ENCODE measurements at places on chromosomes 7 and 10. TPM values are rescaled to one million over a fixed set of nuclear protein-coding genes. Genes with fewer than 3 reads are reported as not detected.

DNA sequence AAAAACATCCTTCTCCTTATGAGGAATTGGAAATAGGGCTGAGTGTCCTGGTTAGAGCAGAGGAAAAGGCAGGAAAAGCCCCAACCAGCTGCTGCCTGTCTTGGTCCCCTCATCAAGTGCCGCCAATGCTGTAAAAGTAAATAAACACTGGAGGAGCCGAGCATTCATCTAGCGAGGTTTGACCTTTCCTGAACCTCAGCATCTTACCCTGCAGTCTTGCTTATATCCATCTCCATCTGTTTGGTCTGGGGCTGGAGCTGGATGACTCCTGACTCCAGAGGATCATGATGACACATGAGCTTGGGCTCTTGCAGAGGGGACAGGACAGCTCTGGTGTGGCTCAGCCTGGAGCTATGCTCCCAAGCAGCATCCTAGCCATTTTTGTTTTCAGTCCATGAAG, 501.1 kb downstream of the TNS3 start:
- peak; percentile 89 for DNase-seq

GRCh38 chr10:7942859-7943258, 111.6 kb upstream of the GATA3 start:
- DNase-seq, result no peak

DNA sequence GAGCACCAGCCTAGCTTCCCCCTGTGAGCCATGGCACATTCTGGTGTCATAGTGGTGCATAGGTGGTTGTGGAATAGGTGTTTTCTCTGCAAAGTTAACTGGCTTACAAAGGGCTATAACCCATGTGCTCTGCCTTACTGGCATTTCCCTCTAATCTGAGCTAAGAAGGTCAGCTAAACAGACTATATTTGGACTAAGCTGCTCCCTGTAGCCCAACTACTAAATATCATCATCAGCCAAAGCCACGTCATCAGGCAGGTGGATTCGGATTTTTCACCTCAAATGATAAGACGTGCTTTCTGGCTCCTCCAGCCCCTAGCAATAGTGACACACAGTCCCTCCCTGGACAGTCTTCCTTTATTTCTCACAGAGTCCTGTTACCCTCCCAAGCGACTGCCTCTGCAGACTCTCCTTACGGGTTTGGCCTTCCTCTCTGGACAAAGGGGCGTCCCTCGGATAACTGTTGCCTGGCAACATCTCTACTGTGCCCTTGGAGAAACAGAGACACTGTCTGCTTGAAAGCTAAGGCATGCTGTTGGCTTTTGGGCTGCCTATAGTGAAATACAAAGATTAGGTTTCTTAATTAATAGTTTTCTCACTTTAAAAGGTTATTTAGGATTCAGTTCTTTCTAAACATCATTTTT, 9.1 kb downstream of the SLC13A4 start:
- no peak for DNase-seq

GRCh38 chr10:20303453-20304152, 487.4 kb downstream of the PLXDC2 start:
- no peak for DNase-seq

- DNase-seq, result no peak
These were observed 206.6 kb downstream of the LSM5 start for GRCh38 chr7:32283546-32283945.

DNA sequence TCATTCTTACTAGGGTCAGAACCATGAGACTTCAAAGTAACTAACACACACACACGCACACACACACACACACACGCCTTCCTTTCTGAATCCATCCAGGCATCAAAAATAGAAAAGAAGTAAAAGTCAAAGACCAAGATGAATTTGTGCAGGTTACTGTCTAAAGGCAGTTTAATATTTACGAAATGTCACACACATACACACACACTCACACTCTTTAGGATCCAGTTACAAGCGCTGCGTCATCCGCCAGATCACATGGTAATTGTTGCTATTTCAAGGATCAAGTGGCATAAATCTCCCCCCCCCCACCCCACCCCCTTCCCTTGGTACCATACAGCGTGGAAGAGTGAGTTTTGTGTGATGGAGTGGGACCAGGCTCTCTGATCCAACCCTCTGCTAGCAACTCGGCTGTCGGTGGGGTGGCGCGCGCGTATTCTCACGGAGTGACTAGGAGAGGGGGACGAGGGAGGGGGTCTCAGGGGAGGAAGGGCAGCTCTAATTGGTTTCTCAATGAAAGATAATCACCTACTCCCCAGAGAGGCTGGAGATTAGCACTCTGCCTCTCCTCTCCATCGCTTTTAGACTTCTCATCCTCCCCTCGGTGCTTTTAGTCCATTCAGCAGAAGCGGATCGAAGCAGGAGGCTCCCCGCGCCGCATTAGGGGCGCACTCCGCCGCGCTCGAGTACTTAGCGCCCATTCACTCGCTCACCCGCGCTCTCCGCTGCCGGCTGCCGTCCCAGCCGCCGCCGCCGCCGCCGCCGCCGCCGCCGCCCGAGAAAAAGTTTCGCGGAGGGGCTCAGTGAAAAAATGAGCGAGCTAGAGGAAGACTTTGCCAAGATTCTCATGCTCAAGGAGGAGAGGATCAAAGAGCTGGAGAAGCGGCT, 83.5 kb upstream of the PRKG1 start:
- DNase-seq, result peak; percentile 79

DNA sequence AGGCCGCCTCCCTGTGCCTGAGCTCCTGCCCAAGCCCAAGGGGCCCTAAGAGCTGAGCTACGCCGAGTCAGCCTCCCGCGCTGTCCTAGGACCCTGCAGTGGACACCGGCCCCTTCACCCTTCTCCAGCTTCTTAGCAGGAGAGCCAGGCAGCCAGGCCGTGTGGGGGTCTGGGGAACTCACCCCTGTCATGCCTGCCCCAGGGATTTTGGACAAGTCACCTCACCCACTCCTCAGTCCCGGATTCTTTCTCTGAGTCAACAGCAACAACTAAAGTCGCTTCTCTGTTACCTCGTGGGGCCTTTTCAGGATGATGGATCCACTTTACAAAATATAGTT, 79.3 kb downstream of the MKI67 start:
- no peak for DNase-seq

The HOXA6 gene
- total RNA-seq, result 0.70 TPM

DNA sequence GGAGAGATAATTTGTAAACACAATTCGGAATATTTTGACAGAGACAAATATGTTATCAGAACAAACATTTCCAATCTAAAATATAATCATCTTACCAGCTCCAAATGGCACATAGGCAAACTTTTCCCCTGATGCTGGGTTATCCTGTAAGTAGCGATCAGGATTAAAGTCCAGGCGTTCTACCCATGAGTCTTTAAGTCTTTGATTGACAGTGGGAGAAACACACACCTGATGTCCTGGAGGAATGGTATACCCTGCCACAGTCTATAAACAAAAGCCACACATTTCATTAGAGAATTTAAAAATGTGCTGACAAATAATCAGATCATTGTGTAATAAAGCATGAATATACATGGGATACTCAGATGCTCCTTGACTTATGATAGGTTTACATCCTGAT, 17.3 kb downstream of the CYP51A1 start:
- no peak for DNase-seq

- no peak for DNase-seq
These were observed 39.0 kb downstream of the ZMIZ1 start for GRCh38 chr10:79107736-79108264.

- DNase-seq, result no peak
These were observed 303.9 kb downstream of the REEP3 start for GRCh38 chr10:63825111-63825510.

DNA sequence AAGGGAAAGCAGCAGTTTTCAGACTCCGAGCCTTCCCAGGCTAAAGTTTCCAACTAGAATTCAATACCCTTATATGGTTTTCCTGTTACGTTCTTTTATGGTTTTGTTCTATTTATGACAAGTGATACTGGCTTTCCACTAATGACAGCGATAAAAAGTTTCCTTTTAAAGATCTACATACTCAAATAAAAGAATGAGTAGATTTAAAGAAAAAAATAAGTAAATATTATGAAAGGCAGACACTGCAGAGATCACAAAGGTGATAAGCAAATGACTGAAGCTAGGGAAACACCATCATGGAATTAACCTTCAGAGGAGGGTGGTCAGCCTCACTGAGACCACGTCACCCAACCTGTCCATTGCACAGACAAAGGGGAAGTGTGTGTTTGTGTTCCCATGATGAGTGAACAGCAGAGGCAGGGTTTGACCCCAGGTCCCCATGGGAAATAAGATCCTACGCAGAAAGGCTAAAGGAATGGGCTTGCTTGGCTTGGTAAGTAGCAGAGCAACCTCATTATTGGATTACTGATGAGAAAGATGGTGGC, 4.0 kb downstream of the VSIR start:
- DNase-seq, result no peak

DNA sequence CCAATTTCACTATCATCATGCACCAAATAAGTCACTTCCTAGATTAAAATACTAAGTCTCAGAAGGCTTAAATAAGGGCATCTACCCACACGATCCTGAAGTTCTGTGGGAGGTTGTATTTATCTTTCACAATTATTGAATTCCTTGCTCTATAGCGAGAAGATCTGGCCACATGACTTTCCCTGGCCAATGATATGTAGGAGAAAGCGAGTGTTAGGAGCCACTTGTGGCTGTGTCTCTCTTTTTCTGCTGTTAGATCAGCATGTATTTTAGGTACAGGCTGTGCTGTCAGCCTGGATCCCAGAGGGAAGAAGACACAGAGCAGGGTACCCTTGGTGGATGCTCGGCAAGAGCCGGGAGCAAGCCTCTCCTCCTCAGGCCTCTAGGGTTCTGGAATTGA, 131.3 kb upstream of the DPP6 start:
- DNase-seq, result no peak

DNA sequence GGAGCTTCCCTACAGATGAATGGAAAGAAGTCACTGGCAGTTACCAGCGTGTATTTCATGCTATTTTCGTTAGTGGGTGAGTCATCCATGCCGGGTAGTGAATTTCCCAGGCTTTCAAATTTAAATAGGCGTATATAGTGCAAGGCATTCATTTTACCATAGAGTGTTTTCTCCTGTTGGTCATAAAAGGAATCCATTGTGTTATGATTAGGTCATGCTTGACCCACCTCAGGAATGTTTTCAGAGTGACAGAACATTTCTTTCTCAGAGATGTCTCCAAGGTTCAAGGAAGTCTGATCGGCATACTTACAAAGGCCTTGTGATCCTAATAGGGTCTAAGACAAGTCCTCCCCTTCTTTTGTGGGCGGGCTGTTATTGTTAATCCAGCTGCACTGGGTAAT, 110.7 kb downstream of the AKR1D1 start:
- DNase-seq, result peak; percentile 80

DNA sequence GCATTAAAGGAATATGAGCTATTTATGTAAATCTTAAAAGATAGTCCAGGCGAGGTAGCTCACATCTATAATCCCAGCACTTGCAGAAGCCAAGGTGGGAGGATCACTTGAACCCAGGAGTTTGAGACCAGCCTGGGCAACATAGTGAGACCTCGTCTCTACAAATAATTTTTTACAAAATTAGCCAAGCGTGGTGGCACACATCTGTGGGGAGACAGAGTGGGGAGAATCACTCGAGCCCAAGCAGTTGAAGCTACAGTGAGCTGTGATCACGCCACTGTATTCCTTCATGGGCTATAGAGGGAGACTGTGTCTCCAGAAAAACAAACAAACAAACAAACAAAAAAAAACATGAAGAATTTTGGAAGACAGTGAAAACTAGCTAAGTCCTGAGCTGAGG, 28.4 kb downstream of the HERC4 start:
- DNase-seq, result no peak

The CNNM1 gene
- not detected for total RNA-seq

The ZNF425 gene
- total RNA-seq, result 1.7 TPM

The ELN gene
- total RNA-seq, result not detected

The CHAT gene
- not detected for total RNA-seq

DNA sequence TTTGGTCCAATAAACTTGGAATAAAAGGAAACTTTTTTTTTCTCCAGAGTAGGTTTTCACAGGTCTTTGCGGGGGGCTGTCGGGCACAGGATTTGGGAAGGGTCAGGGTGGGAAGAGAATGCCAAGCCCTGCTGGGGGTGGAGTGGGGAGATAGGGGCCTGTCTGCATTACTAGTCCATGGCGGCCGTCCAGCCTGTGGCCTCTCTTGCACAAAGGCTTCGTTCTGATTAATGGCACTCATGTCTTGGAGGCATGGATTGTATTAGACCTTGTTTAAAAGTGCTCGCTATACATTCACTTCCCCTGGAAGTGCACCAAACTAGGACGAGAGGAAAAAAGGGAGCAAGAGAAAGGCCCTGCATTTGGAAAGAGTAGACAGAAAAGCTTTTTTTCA, 37.2 kb downstream of the LRMDA start:
- DNase-seq, result no peak

The STRIP2 gene
- 3.7 TPM for total RNA-seq

The COL28A1 gene
- not detected for total RNA-seq

The UNCX gene
- not detected for total RNA-seq

The CADPS2 gene
- total RNA-seq, result 22.4 TPM

The MSS51 gene
- not detected for total RNA-seq

The IKZF1 gene
- 1.2 TPM for total RNA-seq

- no peak for DNase-seq
These were observed 28.8 kb upstream of the CCNJ start for GRCh38 chr10:96014473-96015102.

DNA sequence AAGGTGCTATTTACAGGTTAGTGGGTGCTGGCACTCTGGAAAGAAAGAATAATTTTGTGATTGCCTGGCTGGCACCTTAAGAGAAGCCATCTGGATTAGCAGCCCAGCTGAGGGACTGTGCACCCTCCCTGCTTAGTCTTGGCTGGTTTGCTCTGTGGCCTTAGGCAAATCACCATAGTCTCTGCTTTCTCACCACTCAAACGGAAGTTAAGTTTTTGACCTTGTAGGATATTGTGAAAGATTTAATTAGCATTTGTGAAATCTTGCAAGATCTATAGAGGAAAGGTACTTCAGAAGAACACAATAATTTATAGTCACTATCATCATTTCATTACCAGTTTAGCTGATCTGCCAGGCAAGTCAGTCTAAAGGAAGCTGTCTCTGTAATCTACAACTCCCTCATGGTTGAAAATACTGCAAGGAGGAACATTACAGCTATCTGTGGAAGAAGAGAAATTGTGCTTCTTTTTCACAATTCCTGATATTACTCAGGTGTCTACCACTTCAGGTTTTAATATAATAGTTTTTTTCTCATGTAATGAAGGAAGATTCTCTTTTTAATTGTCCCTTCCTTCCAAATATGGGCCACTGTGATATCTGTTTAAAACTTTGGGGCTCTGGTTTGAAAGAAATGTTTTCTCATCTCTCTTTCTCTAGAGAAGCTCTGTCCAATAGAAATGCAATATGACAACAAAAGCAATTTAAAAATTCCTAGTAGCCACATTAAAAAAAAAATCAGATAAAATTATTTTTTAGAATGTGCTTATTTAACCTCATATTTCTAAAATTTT, 219.6 kb downstream of the PTEN start:
- no peak for DNase-seq

The HHEX gene
- not detected for total RNA-seq

DNA sequence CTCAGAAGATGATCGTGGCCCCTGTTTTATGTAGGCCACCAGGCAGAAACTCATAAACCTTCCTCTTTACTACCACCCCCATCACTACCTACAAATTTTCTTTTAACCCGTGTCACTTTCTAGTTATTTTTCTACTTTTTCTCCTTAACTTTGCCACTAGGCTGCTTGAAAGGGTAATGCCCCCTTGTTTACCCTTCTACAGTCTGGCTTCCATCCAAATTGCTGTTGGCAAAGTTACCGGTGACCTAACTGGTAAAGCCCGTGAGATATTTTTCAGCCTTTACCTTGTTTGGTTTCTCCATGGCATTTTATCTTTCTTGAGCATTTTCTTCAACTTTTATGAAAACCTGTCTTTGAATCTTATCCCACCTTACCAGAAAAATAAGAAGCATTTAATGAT, 153.0 kb downstream of the WNT2 start:
- DNase-seq, result peak; percentile 78

The IRF5 gene
- total RNA-seq, result 2.6 TPM

The LIPJ gene
- total RNA-seq, result not detected

- DNase-seq, result no peak
These were observed 36.9 kb upstream of the STOX1 start for GRCh38 chr10:68790476-68790875.

The GLRX3 gene
- total RNA-seq, result 163 TPM

Measured in H4 (cell line).